Nucleus accumbens (tissue), 56 donors: ENCODE measurements at places on chromosomes 12 and 14.

DNA sequence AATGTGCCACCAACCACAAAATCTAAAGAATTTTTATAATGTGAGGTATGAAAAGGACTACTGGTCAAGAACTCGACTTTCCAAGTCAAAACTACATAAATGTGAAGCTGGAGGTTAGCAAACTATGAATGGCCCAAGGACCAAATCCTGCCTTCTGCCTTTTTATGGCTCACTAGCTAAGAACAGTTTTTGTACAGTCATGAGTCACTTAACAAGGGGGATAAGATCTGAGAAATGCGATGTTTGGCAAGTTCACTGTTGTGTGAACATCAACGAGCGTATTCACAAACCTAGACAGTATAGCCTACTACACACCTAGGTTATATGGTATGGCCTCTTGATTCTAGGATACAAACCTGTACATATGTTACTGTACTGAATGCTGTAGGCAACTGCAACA, 28.2 kb downstream of the FERMT2 start:
- DNase-seq: no peak

DNA sequence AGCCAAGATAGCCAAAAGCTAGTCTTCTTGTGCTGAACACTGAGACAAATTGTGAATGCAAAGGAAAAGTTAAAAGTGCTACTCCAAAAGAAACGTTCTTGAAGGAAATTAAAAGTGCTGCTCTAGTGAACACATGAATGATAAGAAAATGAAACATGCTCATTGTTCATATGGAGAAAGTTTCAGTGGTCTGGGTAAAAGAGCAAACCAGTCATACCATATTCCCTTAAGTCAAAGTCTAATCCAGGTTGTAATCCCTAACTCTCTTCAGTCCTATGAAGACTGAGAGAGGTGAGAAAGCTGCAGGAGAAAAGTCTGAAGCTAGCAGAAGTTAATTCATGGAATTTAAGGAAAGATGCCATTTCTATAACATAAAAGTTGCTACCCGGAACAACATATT, 121.5 kb downstream of the MNAT1 start:
- no peak for DNase-seq

DNA sequence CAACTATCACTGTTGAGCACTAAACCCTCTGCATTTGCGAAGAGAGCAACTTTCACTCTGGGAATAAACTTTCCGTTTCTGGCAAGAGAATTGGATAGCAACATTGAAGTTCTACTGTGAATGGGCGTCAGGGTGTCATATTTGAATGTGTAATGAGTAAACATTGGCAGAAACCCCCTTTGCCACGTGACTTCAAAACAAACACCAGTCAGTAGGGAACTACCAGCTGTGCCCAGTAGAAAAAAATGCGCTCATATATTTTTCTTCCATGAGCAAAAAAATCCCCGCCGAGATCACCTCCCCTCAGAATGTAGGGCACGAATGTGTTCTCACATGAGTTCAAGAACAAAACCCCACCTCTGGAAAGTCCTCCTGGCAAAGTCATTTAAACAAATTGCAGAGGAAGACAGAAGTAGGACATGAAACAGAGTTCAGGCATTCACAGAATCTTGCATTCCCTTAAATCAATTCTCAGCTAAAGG, 80.6 kb downstream of the BTG1 start:
- DNase-seq: no peak

GRCh38 chr12:27575762-27576118, 51.7 kb downstream of the PPFIBP1 start:
- no peak for DNase-seq

GRCh38 chr14:24846261-24846660, 203.7 kb downstream of the STXBP6 start:
- DNase-seq: no peak

- DNase-seq: no peak
Observed at GRCh38 chr12:125142601-125143000, 77.4 kb downstream of the AACS start.

DNA sequence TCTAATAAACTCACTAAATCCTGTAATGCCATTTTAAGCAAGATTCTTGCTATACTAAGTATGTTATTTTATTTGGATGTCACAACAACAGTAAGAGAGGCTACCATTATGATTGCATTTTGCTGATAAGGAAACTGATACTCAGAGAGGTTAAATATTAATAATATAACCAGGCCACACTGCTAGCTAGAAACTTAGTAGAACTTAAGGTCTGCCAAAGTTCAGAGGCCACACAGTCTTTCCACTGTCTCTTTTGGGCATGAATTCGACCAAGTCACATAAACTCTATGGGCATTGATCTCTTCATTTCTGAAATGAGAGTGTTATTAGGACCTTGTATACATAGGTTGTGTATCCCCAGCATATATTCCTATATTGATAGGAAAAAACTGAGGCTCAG, 147.9 kb downstream of the SYNE2 start:
- no peak for DNase-seq

DNA sequence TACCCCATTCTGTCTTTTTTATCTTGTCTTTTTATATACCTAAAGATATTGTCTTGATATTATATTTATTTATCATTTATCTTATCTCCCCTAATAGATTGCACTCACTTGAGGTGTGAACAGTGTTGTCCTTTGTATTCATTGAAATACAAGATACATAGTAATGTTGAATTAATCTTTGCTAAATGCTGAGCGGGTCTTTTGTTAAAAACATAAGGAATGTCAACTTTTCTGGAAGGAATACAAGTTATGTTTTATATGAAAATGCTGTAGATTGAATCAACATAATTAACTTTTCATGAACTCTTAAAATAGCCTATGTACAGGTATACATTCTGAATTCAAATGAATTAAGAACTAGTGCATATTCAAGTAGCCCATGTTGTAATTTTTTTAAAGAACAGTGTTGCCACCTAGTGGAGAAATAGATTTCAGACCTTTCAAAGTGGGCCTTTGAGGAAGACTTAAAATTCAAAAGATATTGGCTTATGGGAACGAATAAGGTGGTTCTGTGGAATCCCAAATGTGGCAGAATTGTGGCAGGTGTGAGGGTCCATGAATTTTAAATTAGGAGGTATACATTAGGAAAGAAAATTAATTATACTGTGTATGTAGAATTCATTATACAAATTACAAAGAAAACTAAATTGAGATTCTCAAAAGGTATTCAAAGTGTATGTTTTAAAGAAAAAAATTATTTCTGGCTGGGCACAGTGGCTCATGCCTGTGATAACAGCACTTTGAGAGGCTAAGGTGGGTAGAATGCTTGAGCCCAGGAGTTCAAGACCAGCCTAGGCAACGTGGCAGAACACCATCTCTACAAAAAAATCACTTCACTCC, 19.1 kb downstream of the BBOF1 start:
- DNase-seq: no peak
